ENCODE measurements at places on chromosomes 12 and 14.

- DNase-seq: no peak
Observed at GRCh38 chr12:95336387-95337067, 118.9 kb downstream of the VEZT start.

GRCh38 chr12:107228076-107228475 is 134.7 kb upstream of the CRY1 start:
- DNase-seq: no peak

DNA sequence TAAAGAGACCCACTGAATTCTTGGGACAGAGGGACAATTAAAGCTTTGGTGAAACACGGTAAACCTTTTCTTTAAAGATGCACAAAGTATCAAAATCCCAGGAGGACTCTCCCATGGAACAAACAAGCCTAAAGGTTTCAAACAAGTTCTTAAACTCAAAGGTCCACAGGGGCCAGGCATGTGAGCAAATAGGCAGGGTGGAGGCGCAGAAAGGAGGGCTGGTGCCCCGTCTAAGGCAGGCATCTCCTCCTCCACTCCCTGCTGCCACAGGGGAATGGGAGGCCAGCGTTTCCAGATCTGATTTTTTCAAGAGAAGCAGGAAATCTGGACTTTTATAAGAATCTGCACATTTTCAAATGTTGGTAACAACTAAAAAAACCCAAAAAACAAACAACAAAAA is 7.6 kb downstream of the RPS6KL1 start:
- no peak for DNase-seq

GRCh38 chr14:60509438-60510253 is 700 bp downstream of the SIX6 start:
- no peak for DNase-seq

DNA sequence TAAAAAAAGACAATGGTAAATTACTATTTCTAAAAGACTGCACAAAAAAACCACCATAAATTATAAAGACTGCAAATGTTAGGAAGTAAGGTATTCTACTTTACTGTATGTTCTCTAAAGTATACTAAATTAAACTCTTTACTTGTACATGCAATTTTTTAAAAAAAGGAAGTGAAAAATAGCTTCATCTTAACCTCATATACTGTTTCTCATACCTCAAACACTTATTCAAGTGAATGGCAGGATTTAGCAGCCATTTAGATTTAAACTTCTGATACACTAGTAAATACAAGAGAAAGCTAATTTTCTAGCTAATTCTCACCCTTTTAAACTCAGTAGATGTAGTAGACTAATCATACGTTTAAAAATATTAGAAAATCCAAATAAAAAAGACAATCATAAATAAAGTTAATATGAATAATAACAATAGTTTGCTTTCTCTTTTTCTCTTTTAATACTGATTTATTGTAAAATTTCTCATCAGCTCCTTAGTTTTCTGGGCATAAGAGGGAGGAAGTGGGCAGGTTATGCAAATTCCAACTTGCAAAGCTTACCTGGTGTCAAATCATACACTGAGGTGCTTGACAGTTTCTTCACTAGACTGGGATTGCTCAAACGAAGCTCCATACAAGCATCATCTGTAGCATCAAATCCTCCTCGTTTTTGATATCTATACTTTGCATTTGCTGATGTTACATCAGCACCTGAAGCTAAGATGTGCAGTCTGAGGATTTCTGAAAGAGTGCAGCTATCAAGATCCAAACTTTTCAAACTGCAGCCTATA is 71.0 kb upstream of the CFL2 start:
- DNase-seq: peak; percentile 59

- no peak for DNase-seq
Observed at GRCh38 chr12:28054583-28054982, 82.0 kb upstream of the PTHLH start.

DNA sequence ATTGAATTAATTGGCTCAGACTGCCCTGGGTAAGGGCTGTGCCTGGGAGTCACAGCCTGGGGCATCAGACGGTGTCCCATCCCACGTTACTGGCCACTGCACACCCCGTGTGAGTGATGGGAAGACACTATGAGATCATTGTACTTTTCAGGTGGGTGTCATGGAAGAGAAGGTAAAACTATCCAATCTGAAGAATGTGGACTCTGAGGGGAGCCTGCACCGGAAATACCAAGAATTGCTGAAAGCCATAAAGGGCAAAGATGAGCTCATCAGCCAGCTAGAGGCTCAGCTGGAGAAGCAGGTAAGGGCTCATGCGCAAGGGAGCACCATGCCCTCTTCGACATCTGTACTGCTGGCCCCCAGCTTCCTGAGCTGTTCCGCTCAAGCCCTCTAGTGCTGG is 24.0 kb downstream of the PLEKHH1 start:
- no peak for DNase-seq

- DNase-seq: peak; percentile 13
Observed at GRCh38 chr14:95504135-95505029, 12.1 kb downstream of the SYNE3 start.

- no peak for DNase-seq
Observed at GRCh38 chr12:49138587-49138986, 7.4 kb upstream of the TUBA1B start.

GRCh38 chr12:92628476-92628875 is 74.3 kb upstream of the PLEKHG7 start:
- no peak for DNase-seq

GRCh38 chr12:7304456-7304855 is 584 bp downstream of the ACSM4 start:
- DNase-seq: no peak

GRCh38 chr14:94961386-94962165 is 191.7 kb upstream of the GSC start:
- DNase-seq: no peak

- DNase-seq: no peak
Observed at GRCh38 chr12:401235-402028, at the start of gene CCDC77. CCDC77 (plus strand) TSS chr12:401644; CDS start chr12:409384, 7,740 bp downstream.

DNA sequence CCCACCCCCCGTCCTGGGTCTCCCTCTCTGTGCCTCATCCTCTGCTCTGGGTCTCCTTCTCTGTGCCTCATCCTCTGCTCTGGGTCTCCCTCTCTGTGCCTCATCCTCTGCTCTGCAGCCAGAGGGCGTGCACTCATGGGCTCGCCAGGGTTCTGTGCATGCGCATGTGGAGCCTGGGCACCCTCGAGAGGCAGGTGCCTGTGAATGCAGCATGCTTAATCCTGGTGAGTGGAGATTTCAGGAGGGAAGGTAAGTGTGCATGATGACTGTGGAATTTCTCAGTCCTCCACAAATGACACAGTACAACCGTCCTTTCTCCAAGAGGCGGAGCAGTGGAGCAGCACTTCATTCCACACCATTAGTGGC is 65.2 kb downstream of the EP400 start:
- DNase-seq: no peak

GRCh38 chr12:65827342-65827741 is 3.1 kb downstream of the HMGA2 start:
- DNase-seq: no peak

- no peak for DNase-seq
Observed at GRCh38 chr14:75543253-75543652, 21.0 kb downstream of the BATF start.

- no peak for DNase-seq
Observed at GRCh38 chr12:32533971-32534590, 134.7 kb downstream of the FGD4 start.

Measured in MV-4-11 (cell line).